ENCODE measurements at places on chromosomes 4 and X.

- no peak for DNase-seq
These were observed 114.1 kb upstream of the NPY2R start for GRCh38 chr4:155094201-155094820.

DNA sequence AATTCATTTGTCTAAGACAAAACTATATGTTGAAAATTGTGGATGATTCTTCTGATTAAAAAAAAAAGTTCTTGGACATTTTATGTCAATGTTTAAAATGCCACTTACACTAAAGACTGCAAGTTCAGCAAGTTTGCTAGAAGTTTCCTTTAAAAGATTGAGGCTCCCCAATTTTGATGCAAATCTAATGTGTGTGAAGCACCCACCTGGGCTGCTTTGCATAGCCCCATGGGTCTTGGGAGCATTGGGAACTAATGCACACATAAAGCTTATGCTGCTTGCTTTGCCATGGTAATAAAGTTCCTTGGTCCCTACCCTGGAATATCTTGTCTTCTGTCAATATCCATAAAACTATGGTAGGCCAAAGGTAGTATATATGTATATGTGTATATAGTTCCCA is 725.9 kb upstream of the GRID2 start:
- no peak for DNase-seq

GRCh38 chr4:187961171-187961570 is 34.4 kb upstream of the ZFP42 start:
- no peak for DNase-seq

- DNase-seq: no peak
These were observed 38.5 kb downstream of the RAB33B start for GRCh38 chr4:139492429-139492828.

GRCh38 chrX:113954297-113954696 is 629.6 kb upstream of the HTR2C start:
- no peak for DNase-seq

Data from small intestine (tissue), 16 donors.